ENCODE measurements at places on chromosomes 4 and X.

DNA sequence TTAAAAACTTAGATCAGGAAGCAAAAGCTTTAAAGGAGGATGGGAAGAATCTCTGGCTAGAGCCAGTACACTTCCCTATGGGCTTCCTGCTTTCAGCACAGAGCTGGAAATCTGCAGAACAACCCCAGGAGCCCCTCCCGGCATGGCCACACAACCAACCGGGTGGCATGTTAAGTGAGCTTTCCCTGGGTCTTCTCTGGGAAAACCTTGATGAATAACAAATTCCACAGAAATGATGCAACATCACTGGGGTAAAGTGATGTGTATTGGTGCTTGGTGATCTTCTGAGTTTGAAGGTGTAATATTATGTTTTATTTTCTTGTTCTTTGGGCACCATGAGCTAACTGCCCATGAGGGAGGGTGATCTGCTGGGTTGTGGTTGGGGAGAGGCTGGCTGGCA, 22.1 kb downstream of the NHS start:
- DNase-seq, result peak; percentile 64

- DNase-seq, result no peak
These were observed 3.3 kb upstream of the AWAT2 start for GRCh38 chrX:70052895-70053615.

DNA sequence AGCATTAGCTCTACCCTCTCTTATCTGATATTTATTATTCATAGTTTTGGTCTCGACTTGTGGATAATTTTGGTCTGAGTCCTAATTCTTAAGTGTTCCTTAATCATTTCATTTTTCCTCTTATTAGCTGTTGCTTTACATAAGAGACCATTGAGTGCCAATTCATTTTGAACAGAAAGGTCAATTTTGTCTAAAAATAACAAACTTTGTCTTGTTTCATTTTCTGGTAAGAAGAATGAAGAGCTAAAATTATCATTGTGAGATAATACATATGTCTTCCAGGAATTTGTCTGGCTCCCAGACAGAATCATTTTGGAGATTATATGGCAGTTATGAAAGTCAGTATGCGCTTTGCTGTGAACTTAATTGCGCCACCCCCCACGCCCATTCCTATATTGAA, 1471.8 kb downstream of the PCDH7 start:
- no peak for DNase-seq

DNA sequence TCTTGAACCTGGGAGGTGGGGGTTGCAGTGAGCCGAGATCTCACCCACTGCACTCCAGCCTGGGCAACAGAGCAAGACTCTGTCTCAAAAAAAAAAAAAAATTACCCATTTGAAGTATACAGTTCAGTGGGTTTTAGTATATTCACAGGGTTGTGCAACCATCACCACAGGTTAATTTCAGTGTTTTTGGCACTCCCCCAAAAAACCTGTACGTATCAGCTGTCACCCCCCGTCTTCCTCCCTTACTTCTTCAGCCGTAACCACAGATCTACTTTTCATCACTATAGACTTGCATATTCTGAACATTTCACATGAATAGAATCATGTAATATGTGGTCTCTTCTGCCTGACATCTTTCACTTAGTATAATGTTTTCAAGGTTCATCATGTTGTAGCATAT, 11.7 kb upstream of the PTTG2 start:
- DNase-seq, result no peak

DNA sequence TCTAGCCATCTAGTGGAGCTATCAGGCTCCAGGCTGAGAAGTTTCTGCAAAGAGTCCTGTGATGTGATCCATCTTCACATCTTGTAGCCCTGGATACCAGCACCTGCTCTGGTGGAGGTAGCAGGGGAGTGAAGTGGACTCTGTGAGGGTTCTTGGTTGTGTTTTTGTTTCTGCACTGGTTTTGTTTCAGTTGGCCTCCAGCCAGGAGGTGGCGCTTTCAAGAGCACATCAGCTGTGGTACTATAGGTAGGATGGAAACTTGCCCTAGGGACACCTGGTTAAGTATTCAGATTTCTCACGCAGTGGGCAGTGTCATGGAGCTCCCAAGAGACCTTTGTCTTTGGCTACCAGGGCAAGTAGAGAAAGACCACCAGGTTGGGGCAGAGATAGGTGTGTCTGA, 257.5 kb upstream of the SLC7A11 start:
- no peak for DNase-seq

DNA sequence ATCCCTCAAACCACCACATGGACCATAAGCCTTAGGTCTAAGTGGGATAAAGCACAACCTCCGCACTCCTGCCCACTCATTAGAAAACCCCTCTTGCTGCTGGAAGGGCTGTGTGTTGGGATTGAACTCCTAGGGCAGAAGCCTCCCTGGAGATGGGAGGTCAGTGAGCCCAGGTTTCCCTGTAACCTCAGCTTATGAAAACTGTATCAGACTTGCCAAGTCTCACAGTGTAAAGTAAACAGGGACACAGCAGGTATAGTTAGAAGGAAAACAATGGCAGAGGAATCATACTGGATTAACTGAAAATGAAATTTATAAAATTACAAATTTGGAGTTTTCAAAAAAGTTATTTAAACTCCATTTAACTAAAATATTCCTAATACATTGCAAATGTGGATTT, 29.9 kb downstream of the CASP6 start:
- no peak for DNase-seq

DNA sequence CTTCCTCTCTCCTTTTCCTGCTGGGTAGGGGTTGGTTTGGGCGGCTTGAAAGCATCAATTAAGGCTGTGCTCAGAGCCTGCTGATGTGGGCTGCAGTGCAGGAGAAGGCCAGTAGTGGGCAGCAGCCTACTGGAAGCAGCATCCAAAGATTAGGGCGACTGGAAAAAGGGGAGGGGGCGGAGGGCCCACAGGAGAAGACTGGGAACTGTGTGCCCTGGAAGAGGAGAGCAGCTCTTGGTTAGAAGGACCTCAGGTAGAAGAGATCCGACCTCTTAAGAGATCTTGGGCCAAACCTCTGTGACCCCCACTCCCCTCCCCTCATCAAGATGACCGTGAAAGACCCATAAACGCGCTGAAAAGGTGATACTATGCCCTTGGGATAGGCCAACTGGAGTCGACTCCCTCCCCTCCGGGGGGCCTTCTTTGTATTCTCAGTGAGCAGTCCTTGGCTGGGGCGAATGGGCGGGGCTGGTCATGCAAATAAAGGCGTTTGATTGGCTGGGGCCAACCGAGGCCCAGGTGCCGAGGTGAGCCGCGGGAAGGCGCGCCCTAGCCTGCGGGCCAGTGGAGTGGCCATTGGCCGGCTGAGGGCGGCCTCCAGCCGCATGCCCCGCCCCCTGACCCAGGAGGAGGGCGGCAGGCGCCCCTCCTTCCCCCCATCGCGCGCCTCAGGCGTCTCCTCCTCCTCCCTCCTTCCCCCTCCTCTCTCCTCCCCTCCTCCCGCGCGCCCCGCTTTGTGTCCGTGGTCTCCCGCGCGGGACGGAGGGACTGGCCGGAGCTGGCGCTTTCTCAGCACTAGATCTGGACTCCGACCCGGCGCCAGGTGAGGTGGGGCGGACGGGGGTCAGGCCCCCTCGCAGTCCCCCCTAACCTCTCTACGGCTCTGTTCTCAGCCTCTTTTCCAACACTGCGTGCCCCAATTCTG, 10.1 kb downstream of the DLG3 start:
- DNase-seq, result peak; percentile 86

DNA sequence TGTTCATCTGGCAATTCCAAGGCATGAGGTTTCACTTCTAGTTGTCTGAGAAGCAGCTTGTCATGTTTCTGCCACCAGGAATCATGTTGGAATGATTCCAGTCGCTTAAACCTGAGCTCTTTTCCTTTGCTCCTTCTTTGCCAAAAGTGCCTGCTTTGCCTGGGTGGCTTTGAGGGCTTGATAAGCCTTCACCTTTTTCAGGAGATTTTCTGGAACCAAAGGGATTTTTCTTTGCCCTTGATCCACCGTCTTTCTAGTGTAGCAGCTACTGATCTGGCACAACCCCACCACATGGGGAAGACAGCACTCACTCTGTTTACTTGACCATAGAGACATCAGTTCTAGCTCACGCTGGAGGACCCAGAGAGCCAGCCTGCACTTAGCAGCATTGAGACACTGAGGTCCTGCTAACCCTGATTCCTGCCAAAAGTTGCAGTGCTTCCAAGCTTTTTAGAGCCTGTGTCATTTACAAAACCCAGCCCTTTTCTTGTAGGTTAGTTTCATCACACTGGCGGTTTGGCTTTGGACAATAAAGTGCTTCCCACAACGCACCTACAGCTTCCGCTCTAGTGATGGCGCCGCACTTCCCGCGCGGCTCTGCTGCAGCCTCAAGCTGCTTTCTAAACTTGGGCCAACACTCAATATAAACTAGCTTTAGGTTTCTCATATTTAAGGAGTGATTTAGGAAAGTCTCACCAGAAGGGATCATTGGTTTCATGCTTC, 7.3 kb upstream of the CCNI start:
- DNase-seq, result no peak

DNA sequence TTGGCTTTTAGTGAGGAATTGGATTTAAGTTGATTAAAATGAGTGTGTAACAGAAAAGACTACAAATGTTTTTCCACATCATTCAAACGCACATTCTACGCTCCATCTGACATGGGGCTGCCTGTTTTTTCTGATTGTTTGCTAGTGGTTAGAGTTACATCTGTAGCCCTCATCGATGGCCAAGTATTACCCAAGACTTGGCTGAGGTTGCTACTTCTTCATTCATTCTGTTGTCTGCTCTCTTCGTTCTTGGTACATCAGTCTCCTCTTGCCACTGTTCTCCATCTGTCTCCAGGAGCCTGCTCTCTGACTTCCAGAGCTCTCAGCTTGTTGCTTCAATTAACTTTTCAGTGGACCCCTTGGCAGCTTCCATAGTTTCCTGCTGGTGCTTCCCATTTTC, 1844.6 kb upstream of the TENM3 start:
- DNase-seq, result no peak

GRCh38 chr4:174658246-174658645, 136.0 kb upstream of the HPGD start:
- no peak for DNase-seq

DNA sequence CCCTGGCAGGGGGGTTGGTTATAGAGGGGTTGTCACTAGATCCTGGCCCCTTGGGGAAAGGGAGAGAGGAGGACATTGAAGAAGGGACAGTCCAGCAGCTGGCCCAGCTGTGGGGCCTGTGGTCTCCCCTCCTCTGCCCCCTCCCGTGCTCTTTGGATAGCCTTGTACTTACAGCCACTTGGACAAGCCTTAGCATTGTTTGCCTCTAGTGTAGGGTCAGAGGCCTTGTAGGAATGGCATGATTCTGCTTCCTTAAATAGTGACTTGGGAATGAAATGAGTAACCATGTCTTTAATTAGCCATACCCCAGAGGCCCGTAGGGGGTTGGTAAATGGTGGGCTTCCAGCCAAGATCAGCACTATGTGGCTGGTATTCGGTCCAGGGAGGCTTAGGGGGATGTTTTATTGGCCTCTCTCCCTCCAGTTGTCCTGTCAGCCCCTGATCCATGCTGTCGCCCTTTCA, 230.6 kb downstream of the PTTG2 start:
- DNase-seq, result peak; percentile 87

DNA sequence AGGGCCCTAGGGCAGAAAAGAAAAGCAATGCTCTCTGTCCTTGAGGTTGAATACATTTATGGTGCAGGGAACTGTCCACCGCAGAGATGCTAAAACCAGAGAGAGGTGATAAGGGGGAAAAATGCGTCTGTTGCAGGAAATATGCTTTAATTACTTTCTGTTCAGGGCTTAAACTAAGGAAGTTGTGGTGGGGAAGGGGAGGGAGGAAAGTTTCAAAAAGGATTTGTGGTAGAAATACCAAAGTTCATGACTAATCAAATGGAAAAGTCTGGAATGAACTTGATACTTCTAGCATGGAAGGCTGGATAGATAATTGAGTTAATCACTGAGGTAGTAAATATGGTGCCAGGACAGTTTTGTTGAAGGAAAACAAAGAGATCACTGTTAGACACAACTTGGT, 99.0 kb downstream of the ASB9 start:
- DNase-seq, result peak; percentile 67

- DNase-seq, result no peak
These were observed 57.8 kb downstream of the DCLK2 start for GRCh38 chr4:150136036-150136435.

DNA sequence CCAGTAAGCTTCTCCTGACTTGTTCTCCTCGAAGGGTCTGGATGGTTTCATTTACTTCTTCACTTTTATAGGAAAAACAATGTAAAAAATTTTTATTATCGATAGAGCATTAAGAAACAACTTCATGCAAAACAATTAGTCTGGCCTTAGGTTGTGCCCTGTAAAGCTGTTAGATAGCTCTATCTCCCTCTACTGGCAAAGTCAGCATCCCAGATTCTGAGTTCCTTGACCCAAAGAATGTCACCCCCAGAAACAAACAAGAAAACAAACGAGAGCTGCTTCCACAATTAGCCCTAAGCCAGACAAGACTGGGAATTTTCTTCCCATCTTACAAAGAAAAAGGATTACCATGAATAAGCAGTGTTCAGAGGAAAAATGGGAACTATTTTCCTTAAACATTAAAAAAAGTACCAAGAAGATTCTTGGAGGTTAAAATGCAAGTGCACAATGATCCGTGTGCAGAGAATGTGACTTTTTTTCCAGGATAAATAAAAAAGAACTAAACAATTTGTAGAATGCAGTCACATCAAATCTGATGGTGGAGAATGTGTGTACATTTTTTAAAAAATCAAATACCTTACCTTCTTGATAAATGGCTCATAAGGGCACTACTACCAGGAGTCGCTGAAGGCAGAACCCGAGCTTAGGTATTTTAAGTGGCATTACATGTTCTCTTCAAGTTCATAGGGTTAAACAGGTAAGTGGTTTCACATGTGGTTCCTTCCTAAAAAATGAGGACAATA, 293.2 kb downstream of the FBXO8 start:
- DNase-seq, result peak; percentile 59

GRCh38 chr4:74631338-74631737, 163.0 kb downstream of the BTC start:
- DNase-seq, result no peak

DNA sequence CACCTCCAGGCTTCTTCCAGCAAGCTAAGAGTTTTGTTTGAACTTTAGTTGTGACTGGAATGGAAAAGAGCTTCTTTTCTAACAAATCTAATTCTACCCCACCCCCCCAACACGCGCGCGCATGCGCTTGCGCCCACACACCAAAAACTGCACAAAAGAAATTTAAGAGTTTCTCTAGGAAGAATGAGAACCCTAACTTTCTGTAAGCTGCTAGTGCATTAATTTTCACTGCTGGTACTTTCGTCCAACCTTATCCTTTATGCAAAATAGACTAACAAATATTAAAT, 9.0 kb upstream of the INTU start:
- DNase-seq, result peak; percentile 81

DNA sequence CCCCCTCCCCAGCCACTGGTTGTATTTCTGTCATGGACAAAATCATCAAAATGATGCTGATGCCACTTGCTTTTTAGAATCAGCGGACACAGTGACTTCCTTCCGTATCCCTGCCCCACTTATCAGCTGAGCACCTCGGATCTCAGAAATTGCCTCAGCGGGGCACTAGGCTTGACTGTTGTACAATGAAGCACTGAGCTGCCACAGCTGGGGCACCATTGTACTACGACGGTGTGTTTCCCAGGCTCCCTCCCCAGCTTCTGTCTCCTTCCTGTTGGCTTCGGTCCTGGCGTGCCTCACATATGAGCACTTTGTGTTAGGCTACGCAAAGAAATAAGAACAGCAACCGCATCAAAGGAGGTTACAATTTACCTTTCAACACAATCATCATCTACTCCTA, 82.4 kb downstream of the F11 start:
- no peak for DNase-seq
